ENCODE measurements at places on chromosomes 1 and 21. TPM values are rescaled to one million over a fixed set of nuclear protein-coding genes. Genes with fewer than 3 reads are reported as not detected.

BARHL2 gene
- total RNA-seq = not detected

DNA sequence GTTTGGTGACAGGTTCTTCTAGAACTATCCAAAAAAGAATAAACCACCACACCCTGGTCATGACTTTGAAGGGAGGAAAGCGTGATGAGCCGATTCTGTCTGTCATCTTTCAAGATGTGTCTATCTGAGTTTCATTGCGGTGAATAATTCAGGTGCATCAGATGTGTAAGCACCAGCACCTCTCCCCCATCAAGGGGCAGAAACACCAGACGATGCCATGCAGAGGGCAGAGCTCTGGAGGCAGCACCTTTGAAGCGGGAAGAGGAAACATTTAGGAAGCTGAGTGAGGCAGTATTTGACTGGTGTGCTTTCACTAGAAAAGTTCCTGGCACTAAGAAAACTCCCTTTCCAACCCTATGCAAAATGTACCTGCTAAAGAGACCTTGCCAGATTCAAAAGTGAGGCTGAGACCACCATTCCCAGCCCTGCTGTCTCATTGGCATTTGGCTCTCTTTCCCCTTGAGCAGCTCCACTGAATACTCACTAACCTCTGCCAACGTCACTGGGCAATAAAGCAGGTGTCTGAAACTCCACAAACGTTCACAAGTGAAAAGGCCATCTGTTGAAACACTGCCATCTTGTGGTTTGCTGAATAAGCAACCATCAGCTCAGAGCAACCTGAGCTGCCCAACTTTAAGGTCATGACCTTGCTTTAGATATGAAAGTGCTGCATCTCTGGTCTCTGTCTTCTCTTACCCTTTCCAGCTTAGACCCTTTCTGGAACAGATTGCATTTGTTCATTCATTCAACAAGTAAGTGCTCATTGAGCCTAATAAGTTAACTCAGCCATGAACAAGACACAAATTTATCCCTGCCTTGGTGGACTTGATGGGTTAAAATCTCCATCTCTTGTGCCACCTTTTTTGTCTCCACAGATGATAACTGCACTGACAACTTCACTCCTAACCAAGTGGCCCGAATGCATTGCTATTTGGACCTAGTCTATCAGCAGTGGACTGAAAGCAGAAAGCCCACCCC is 228.6 kb downstream of the PAPPA2 start:
- peak; percentile 55 for DNase-seq

GRCh38 chr1:16644193-16644481 is 22.6 kb downstream of the RNU1-3 start:
- no peak for DNase-seq

DNA sequence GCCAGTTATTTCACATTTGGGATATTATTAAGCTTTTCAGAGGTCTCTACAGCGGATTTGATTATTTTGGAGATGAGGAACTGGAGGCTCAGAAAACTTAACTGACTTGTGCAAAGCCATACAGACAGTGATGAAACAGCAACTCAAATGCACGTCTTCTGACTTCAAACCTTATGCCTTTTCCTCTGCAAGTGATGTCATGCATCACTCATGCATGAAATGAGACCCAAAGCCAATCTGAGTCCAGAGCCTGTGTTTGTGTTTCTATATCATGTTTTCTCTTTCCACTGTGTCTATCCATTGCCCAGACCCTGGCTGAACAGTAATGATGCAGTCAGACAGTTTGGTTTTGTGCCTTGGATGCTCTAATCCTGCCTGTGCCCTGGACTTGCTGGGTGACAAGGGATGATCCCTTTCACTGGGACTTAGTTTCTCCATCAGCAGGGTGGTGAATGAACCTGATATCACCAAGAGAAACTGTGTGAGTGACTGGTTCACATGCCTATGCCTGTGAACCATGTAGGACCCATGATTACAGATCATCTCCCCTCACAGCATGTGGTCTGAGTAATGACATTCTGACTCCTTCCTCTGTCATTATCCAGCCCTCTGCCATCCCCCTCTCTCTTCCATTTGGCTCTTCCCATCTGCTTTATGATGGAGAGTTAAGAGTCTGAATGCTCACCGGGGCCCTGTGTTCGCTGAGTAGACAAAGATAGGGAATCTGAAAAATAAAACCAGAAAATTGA is 33.4 kb downstream of the SLAMF6 start:
- DNase-seq = peak; percentile 48

Data from HT1080 (cell line).